ENCODE measurements at places on chromosomes 2 and 18. TPM values are rescaled to one million over a fixed set of nuclear protein-coding genes. Genes with fewer than 3 reads are reported as not detected.

- DNase-seq: no peak
These were observed 209.2 kb downstream of the ZNF407 start for GRCh38 chr18:74806700-74807416.

DNA sequence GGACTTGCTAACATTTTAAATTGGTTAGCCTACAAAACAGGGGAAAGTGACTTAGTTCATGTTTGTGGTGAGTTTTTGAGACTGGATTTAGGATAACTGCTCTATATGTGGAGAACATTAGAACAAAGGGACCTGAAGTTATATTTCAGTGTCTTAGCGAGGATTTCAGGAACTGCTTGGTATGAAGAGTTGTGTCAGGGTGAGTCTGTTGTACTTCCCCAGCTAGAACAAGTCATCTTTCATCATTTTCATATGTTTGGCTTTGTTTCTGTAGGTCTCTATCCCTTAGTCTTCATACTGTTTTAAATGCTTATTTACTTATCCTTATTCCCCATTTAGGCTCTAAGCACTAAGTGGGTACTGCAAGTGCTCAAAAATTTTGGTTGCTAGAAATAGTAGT is 41.9 kb downstream of the KCMF1 start:
- DNase-seq: no peak

DDX1 gene
- 55.8 TPM for total RNA-seq

DNA sequence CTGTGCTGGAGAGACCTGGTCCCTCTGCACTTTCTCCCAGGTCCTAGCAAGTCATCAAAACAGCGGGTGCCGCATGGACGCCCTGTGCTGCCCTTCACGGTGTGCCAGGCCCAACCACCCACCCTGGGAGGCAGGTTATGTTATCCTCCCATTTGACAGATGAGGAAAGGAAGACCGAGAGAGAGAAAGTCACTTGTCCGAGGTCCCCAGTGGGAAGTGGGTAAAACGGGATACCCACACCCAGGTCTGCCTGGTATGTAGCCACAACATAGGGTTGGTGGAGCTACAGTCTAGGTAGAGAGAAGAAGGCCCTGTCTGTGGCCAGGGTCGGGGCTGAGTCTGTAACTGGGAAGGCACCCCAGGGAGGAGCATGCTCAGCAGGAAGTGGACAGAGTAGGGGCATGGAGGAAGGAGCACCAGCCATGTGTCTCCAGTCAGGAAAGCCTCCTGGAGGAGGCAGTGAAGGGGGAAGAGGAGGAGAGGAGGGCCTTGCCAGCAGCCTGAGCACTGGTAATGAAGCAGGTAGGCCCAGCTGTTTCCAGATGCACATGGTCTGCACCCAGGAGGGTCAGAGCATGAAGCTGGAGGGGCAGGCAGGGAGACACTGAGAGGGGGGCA is 98.4 kb downstream of the ZFP36L2 start:
- no peak for DNase-seq

- no peak for DNase-seq
These were observed 81.4 kb downstream of the CDCA7 start for GRCh38 chr2:173436088-173436487.

RAB6C gene
- not detected for total RNA-seq

DNA sequence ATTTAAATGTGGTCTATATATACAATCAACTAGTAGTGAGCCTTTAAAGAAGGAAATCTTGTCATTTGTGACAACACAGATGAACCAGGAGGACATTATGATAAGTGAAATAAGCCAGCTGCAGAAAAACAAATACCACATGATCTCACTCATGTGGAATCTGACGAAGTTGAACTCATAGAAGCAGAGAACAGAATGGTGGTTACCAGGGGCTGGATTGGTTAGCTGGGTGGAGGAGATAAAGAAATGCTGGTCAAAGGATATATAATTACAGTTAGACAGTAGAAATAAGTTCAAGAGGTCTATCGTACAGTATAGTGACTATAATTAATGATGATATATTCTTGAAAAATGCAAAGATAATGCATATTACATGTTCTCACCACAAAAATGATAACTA is 267.9 kb downstream of the FBXO15 start:
- no peak for DNase-seq

GRCh38 chr2:129880971-129881370 is 98.5 kb upstream of the RAB6C start:
- no peak for DNase-seq

CAPN14 gene
- 0.65 TPM for total RNA-seq

DNA sequence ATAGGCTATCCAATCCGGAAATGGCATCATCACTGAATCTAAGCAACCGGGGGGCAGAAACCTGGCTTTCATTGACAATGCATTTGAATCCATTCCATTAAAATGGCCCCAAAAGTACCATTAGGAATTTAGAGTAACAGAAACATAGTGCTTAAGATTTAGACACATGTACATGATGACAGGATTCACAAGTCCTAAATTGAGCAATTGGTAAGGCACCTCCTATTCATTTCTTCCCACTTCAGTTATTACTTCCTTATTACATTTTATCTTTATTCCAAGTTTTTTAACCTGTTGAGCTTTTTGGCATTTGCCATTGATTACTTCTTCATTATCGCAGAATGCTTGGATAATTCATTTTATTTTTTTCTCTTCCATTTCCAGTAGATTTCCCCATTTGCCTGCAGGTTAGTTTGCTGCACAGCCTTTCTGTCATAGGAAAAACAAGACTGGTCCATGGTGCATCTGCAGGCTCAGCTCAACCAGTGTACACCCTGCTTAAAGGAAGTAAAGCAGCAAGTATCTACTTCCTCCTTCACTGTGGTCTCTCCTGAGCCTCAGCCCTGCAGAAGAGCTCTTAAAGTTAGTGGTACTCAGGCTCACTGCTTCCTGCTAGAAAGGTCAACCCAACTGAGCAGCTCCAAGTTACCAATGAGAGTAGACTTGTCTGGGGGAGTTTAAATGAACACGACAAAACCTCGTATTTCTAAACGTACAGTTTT is 89.2 kb downstream of the DOCK10 start:
- DNase-seq: peak; percentile 32

PROKR1 gene
- not detected for total RNA-seq
